ENCODE measurements at places on chromosomes 4 and X.

- DNase-seq, result no peak
Observed at GRCh38 chr4:151786158-151786495, 25.3 kb upstream of the GATB start.

- DNase-seq, result peak; percentile 89
Observed at GRCh38 chrX:31580726-31581125, 508.9 kb upstream of the FTHL17 start.

GRCh38 chr4:82223715-82224114 is 150.1 kb downstream of the HNRNPD start:
- no peak for DNase-seq

DNA sequence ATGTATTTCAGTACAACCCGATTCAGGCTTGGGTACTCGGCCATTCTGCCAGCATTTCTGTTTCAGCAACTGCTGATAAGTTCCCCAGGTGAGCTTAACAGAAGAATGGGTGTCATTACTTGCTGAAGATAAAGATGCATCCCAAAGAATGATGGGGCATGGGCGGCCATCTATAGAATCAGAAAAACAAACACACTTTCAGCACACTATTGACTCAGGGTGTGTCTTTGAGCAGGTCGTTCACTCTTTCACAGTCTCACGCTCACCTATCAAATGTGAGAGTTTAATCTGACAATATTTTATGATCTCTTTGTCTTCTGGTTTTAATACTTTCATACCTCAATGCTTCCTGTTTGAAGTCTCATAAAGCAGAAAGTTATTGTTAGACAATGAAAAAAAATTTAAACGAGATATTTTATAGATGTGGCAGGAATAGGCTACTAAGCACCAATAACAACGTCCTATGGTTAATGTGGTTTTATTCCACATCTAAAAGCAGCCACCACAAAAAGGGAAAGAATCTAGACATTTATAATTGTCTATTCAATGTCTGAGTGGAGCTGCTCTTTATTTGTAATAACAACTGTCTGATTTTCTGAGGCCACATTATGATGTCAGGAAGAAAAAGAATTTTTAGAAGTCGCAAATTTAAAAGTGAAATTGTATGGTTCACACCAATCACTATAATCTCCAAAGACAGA is 17.0 kb downstream of the GASK1B start:
- peak; percentile 11 for DNase-seq

GRCh38 chr4:90992213-90992612 is 865.0 kb downstream of the CCSER1 start:
- no peak for DNase-seq

- DNase-seq, result no peak
Observed at GRCh38 chr4:73259571-73260090, 1.0 kb upstream of the ANKRD17 start.

- peak; percentile 32 for DNase-seq
Observed at GRCh38 chr4:79476196-79476595, 68.2 kb upstream of the GK2 start.

- DNase-seq, result peak; percentile 33
Observed at GRCh38 chr4:172202480-172203076, 389.4 kb downstream of the GALNTL6 start.

GRCh38 chrX:118964252-118964651 is 10.2 kb upstream of the LONRF3 start:
- DNase-seq, result no peak

DNA sequence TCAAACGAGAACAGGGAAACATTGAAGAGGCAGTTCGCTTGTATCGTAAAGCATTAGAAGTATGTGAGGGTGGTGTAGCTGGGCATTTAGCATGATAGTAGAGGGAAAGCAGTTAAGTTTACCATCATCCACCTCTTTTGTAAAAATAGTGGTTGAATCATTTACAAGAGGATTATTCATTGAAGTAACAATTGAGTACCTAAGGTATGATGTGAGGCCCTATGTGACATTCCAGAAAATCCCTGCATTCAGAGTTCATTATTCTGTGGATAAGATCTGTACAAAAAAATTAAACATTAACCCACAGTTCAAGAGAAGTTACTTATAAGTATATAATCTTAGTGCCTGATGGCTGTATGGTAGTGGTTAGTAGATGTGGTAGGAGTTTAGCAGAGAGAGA is 22.2 kb upstream of the GCNA start:
- DNase-seq, result no peak

- peak; percentile 56 for DNase-seq
Observed at GRCh38 chr4:101774807-101775206, 15.7 kb upstream of the BANK1 start.

DNA sequence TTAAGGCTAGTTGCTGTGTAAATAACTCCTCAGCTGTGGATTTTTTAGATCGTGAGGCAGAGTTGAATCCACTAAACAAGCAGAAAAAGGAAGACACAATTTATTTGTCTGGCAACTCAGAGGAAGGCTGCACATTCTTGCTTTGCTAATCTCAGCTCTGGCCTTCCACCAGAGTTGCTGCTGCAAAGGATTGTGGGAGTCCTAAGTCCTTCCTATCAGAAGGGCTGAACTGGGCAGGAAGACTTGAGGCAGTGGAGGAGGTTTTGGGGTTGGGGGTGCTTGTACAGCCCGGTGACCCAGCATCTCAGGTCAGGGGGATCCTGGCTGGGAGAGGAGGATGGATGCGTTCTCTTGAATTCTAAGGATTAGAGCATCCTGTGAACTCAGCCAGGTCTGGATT is 11.0 kb upstream of the VSIG1 start:
- DNase-seq, result no peak

GRCh38 chr4:80610845-80611677 is 275.5 kb downstream of the CFAP299 start:
- peak; percentile 75 for DNase-seq

GRCh38 chrX:67523002-67523681 is 20.7 kb upstream of the AR start:
- no peak for DNase-seq

- DNase-seq, result no peak
Observed at GRCh38 chr4:8523175-8523574, 57.0 kb upstream of the GPR78 start.

DNA sequence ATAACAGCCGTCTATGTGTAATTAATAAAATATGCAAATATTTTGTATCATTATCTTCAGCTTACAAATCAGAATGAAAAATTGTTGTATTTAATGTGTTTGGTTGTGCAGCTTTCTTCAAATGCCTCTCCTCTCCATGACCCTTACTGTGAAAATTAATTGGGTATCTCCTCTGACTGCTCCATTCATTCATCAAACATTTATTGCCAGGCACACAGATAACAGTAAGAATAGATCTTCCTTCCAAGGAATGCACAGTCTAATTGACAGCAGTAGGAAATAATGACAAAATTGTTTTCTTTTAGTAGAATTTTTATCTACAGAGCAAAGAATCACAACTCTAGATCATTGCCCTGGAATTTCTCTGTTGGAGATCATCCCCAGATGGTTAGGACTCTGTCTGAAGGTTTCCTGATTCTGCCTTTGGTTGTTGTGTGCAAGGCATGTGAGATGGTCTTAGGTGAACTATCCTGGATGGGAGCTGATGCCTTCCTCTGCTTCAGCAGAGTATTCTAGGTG is 395.0 kb upstream of the FAT1 start:
- peak; percentile 18 for DNase-seq

GRCh38 chrX:138082896-138083295 is 517.0 kb downstream of the ZIC3 start:
- no peak for DNase-seq
